ENCODE measurements at places on chromosomes 6 and 20. TPM values are rescaled to one million over a fixed set of nuclear protein-coding genes. Genes with fewer than 3 reads are reported as not detected.

KCNQ5 gene
- 3.5 TPM for total RNA-seq

TFAP2A gene
- total RNA-seq = 0.27 TPM

PDYN gene
- total RNA-seq = not detected

SUN5 gene
- not detected for total RNA-seq

TSBP1 gene
- total RNA-seq = not detected

MOCS3 gene
- 5.3 TPM for total RNA-seq

TTK gene
- 1.8 TPM for total RNA-seq

LPA gene
- not detected for total RNA-seq

ANGPT4 gene
- total RNA-seq = not detected

CLVS2 gene
- total RNA-seq = not detected

CTAGE9 gene
- not detected for total RNA-seq

COL21A1 gene
- total RNA-seq = 1.3 TPM

SYCP2 gene
- 6.8 TPM for total RNA-seq

LIN28B gene
- total RNA-seq = not detected

ACTL10 gene
- total RNA-seq = 1.1 TPM

DPPA5 gene
- not detected for total RNA-seq

HSPA12B gene
- total RNA-seq = 24.5 TPM

OR12D3 gene
- not detected for total RNA-seq

NRSN1 gene
- total RNA-seq = not detected

BCAS1 gene
- not detected for total RNA-seq

PTK6 gene
- 0.79 TPM for total RNA-seq

PRR3 gene
- 14.8 TPM for total RNA-seq

CD24 gene
- 100 TPM for total RNA-seq

GRM4 gene
- total RNA-seq = not detected

ARFGEF3 gene
- total RNA-seq = 1.7 TPM

NKX2-4 gene
- not detected for total RNA-seq

MCHR2 gene
- not detected for total RNA-seq

SLC35D3 gene
- total RNA-seq = not detected

FBXO9 gene
- total RNA-seq = 101 TPM

TMEM200A gene
- 1.9 TPM for total RNA-seq

SEMG1 gene
- total RNA-seq = not detected

DLL1 gene
- 68.8 TPM for total RNA-seq

TMEM217 gene
- total RNA-seq = not detected

ADAM33 gene
- 9.1 TPM for total RNA-seq

HECA gene
- total RNA-seq = 94.3 TPM

KIF13A gene
- total RNA-seq = 20.4 TPM

DYNLT2 gene
- 3.5 TPM for total RNA-seq

ENPP3 gene
- total RNA-seq = 0.43 TPM

HDAC2 gene
- 51.9 TPM for total RNA-seq

SNX9 gene
- total RNA-seq = 30.1 TPM

RIPPLY2 gene
- not detected for total RNA-seq

SLC26A8 gene
- 2.6 TPM for total RNA-seq

LGSN gene
- total RNA-seq = 0.15 TPM

KIF6 gene
- total RNA-seq = 0.33 TPM

OR2J3 gene
- total RNA-seq = not detected

Measured in spleen (tissue), 13 donors.